ENCODE measurements at places on chromosomes 5 and 9.

DNA sequence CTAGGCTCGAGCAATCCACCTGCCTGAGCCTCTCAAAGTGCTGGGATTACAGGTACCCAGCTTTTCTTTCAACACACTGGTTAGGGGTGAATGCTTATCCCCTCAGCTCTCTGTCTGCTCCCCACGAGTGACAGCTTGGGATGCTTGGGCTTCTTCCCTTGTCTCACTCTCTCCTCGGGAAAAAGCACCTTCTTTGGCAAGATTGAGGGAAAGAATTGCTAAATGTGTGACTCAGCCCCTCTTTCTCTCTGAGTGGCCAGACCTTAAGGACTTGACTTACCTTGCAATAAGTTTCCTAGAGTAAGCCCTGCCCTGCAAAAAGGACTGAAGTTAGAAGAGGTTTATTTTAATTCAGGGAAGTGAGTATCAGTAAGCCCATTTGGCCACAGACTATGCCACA lies 68.1 kb upstream of the ERBIN start:
- DNase-seq, result no peak

DNA sequence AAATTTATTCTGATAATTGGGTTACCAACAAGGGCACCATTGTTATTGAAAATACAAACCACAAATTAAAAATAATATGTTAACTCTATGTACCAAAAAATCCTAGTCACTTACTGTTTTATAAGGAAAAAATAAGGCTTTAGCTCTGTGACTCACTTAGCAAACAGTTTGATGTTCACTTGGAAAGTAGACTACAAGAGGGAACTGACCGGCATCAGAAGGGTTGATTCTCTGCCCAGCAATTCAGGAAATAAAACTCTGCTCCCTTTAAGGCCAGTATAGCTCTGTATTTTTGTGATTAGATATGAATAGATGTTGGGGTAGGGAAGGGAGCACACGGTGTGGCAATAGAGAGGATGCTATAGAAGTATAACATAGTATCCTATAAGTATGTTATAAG lies 671.3 kb downstream of the LRRC70 start:
- no peak for DNase-seq

GRCh38 chr9:8232726-8233125 lies 433.1 kb upstream of the DMAC1 start:
- DNase-seq, result no peak

DNA sequence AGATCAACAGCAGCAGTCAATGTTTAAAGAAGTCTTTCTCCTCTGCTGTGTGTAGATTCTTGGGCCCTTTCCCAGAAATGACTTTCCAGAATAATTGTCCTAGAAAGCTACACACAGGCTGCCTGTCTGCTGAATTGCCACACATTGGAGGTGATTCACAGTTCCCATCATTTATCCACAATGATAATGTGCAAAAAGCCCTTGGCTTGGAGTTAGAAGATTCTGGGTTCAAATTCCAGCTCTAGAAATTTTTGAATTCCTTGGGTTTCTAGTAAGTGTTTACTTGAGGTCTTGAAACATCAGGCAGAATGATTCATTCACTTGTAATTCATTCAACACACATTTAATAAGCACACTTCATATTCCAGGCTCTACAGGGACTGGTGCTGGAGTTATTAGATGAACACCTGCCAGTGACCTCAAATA lies 28.6 kb upstream of the EPB41L4B start:
- peak; percentile 95 for DNase-seq

GRCh38 chr5:2335125-2335732 lies 416.2 kb downstream of the IRX2 start:
- DNase-seq, result no peak

DNA sequence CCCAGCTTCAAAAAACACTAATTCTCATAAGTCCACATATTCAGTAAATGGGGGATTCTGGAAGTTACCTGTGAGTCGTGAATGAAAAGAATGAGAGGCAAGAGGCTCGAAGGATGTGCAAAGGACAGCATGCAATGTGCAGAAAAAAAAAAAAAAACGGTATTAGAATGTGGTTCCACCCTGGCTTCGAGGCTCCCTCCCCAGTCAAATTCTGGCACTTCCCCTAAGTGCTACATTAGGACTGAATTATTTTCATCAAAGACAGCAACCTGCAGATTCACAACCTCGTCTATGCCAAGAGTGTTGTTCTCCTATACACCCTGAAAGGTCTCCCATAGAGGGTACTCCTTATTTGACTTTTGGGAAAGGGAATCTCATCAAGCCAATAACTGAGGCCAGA lies 16.5 kb downstream of the CAPSL start:
- DNase-seq, result no peak

GRCh38 chr9:96777426-96777864 lies 442 bp downstream of the ZNF510 start:
- DNase-seq, result peak; percentile 40

DNA sequence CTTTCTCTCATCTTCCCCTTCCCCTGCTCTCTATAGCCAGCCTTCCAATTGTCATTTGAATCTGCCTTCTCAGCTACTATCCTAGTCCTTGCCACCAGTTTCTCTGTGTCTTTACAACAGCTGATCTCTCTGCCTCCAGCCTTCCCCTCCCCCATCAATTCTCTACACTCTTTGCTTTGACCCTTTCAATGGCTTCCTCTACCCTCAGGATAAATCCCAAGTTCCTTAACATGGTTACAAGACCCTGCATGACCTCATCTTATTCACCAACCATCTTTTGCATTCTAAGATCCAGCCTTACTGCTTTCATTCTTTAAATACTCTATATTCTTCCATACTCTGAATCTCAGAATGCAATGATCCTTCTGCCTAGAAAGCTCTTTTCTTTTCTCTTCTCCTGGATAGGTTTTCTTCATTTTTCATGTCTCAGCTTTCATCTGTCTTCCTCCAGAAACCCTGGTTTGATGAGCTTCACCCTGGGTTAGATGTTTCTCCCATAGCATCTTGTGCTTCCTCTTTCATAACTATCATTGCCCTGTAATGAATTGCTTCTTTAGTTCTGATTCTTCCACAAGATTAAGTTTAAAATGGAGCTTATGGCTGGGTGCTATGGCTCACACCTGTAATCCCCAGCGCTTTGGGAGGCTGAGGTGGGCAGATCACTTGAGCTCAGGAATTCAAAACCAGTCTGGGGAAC lies 58.6 kb upstream of the ZSWIM6 start:
- no peak for DNase-seq

- DNase-seq, result no peak
These were observed 67.5 kb downstream of the KCNIP1 start for GRCh38 chr5:170571281-170571731.

DNA sequence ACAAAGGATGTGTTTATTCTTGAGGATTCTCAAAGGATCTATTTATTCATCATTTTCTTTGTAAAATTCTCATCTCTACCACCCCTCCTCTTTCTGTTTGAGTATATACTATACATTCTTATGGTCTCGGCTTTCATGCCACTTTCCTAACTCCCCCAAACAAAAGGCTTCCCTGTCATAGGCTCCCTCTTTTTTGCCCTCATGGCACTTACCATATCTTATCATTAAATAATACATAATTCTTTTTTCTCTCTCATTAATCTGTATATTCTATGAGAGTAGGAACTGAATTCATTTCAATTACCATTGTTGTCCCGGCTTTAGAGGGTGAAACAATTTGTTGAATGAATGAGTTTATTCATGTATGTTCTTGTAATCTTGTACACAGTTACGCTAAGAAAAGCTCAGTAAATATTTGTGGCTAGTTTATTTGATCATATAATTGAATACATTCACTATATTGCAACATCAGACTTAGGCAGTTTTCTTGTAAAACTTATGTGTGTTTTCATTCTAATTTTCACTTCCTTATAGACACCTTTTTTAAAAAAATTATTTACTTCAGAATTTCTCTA lies 254.6 kb downstream of the EDIL3 start:
- DNase-seq, result no peak

GRCh38 chr5:132764671-132765238 lies 12.3 kb downstream of the SEPTIN8 start:
- no peak for DNase-seq

- no peak for DNase-seq
These were observed 1.3 kb upstream of the FST start for GRCh38 chr5:53479045-53479589.

GRCh38 chr9:88773627-88774244 lies 217.5 kb upstream of the S1PR3 start:
- DNase-seq, result no peak

DNA sequence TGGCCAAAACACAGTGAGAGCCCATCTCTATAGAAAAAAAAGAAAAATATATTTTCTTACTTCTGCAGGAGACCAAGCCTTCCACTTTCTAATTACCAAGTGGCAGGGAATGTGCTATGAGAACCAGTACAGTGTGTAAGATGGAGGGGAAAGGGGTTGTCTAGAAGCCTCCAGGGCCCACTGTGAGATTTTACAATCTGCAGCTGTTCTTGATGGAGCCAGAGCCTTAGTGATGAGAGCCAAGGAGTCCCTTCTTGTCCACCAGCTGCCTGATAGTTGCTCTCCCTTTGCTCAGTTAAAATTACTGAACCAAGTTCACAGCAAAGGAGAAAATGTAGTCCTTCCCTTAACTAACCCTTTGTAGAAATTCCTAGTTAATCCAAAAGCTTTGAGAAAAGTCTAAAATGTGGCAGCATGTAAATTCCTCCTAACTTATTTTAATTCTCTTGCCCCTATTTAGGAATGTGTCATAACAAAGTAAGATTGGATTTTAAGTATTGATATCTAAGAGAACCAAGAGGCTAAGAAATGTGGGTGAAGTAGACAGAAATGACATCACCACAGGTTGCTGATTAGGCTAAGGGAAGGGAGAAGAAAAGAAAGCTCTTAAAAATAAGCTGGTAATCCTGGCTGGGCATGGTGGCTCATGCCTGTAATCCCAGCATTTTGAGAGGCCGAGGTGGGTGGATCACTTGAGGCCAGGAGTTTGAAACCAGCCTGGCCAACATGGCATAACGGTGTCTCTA lies 19.3 kb downstream of the SRP19 start:
- DNase-seq, result no peak

- no peak for DNase-seq
These were observed 19.7 kb upstream of the GCNT4 start for GRCh38 chr5:75072061-75072460.

- DNase-seq, result no peak
These were observed 251.6 kb upstream of the HAPLN1 start for GRCh38 chr5:83972236-83972635.

DNA sequence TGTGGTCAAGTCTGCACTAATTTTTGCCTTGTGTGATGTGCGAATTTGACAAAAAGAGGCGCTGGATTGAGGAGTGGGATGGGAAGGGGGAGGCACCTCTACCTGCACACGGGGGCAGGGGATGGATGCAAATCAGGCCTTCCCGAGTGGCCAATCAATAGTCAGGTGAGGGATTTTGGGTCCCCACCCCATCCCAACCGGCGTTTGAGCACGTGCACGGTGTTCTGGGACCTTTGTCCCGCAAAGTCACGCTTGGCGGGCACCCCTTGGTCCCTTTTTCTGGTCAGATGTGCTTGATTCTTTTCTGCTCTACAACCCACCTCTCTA lies 685 bp upstream of the ADAMTS19 start:
- DNase-seq, result no peak

DNA sequence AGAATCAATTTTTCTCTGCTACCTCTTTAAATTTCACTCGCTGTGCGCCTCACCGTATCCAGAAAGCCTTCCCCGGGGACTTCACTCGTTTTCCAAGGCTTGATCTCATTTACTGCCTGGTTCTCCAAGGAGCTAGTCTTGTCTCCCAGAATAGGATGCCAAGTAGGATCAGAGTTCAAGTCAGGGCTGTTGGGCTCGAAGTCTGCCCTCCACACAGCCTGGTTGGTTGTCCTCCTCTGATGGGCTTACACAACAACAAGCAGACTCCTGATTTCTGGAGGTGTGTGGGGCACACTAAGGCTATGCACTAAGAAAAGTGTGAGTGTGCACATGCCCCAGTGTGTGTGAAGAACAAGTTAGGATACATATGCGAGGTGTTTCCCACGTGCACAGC lies 14.0 kb upstream of the TNIP1 start:
- no peak for DNase-seq

DNA sequence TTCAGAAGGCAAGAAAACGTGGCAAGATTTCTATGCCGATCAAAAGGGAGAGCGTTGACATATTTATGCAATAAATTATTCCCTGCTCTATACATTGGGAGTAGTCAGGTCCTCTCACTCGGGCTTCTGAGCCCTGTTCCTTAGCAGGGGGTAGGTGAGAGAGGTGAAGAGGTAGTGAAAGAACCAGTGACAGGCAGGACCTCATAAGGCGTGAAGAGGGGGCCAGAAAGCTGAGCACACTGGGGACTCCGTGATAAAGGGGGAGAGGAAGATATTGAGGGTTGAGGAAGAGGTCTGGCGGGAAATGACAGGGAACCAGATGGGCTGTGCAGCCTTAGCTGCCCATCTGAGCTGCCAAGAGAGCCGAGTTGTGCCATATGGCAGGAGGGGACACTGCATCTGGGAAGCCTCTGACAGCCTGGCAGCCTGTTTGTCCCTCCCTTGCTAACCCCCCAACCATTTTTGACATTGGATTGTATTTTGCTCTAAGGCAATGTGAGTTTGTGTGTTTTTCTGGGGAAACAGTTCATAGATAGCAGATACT lies 782 bp upstream of the CDC20B start:
- DNase-seq, result no peak

DNA sequence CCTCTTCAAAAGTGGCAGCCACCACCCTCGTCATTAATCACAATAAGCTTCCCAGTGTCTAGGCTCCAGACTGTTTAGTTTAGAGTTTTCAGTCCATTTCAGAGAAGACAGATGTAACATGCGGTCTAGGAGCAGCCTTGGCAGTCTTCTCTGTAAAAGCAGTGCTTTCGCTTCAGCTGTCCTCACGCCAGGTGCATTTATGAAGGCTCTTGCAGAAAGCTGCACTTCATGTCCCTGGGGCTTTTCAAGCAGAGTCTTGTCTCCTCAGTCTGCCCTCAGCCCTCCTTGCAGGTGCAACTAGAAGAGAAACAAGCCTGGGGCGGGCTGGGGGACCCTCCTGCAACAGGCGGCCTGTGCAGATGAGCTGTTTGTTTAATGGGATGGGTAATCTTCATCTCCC lies 281.9 kb downstream of the DRD1 start:
- peak; percentile 8 for DNase-seq

- no peak for DNase-seq
These were observed 157.8 kb downstream of the KCTD16 start for GRCh38 chr5:144328494-144328893.

GRCh38 chr5:166338801-166339200 lies 1952.6 kb upstream of the WWC1 start:
- DNase-seq, result no peak

- DNase-seq, result no peak
These were observed 34.8 kb upstream of the EFNA5 start for GRCh38 chr5:107705402-107706014.

GRCh38 chr5:36178524-36178890 lies 26.6 kb downstream of the SKP2 start:
- no peak for DNase-seq

Data from NCI-H1417 treated with DMSO at 0.1 percent for 48 hours (cell line).